ENCODE measurements at places on chromosomes 2 and 18.

- DNase-seq = no peak
Observed at GRCh38 chr18:55106466-55106865, 147.2 kb upstream of the CCDC68 start.

GRCh38 chr18:3209859-3210569 lies 9.8 kb downstream of the MYOM1 start:
- DNase-seq = no peak

GRCh38 chr2:15593327-15593705 lies 1.6 kb downstream of the DDX1 start:
- no peak for DNase-seq

DNA sequence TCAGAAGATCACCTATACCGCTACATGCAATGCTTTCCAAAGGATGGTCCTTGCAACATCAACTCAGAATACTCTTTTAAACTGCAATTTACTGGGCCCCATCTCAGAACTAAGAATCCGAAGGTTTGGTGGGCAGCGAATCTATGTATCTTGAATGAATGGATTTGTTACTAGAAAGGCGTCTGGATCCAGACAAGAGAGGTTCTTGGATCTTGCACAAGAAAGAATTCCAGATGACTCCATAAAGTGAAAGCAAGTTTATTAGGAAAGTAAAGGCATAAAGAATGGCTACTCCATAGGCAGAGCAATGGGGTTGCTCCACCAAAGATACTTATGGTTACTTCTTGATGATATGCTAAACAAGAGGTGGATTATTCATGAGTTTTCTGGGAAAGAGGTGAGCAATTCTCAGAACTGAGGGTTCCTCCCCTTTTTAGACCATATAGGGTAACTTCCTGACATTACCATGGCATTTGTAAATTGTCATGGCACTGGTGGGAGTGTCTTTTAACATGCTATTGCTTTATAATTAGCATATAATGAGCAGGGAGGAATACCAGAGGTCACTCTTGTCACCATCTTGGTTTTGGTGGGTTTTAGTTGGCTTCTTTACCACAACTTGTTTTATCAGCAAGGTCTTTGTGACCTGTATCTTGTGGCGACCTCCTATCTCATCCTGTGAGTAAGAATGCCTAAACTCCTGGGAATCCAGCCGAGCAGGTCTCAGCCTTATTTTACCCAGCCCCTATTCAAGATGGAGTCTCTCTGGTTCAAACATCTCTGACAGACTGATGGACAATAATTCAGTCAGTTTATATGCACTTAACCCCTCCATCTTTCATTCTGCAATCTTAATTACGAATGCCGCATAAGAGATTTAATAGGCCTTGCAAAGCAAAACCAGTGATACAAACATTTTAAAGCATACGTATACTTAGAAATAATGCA lies 7.5 kb upstream of the RMDN2 start:
- DNase-seq = no peak

DNA sequence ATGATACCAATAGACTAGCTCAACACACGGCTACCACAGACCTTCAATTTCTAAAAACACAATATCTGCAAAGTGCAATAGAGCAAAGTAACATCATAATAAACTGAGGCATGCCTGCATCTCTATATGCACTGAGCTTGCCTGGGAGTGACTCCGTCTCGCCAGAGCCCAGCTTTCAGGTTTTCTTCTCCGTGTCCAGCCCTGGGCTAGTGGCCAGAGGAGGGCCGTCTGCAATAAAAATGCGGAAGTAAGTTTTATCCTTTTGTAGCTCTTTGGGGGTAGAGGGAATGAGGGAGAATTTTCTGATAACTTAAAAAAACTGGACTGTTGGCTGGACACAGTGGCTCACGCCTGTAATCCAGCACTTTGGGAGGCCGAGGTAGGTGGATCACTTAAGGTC lies 41.0 kb upstream of the GPR17 start:
- DNase-seq = no peak

GRCh38 chr2:197599285-197599965 lies 76.0 kb downstream of the RFTN2 start:
- DNase-seq = peak; percentile 35

DNA sequence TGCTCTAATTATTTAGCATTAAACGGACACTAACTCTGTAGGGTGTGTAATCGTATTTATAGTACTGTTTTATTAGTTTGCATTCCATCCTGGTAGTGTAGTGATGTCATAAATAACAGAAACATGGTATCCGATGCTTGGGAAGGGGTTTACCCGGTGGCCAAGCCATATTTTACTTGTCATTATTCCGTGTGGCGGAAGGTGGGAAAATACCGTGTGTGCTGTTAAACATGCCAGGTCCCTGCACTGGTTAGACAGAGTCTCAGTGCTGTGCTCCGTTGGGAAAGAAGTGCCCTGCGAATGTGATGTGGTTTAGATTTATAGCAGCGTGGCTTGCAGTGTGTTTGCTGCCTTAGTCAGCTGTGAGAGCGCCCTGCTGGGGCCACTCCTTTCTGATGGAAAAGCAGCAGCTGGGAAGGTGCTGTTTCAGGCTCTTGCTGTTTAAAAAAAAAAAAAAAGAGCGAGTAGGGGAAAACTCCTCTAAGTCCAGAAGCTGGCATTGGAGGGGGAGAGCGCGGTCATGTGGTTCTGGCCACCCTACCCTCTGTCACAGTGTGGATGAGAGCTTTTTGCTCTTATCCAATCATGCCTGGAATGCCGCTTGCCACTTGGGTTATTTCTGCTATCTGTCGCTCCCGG lies 211.0 kb downstream of the NEDD4L start:
- peak; percentile 38 for DNase-seq

DNA sequence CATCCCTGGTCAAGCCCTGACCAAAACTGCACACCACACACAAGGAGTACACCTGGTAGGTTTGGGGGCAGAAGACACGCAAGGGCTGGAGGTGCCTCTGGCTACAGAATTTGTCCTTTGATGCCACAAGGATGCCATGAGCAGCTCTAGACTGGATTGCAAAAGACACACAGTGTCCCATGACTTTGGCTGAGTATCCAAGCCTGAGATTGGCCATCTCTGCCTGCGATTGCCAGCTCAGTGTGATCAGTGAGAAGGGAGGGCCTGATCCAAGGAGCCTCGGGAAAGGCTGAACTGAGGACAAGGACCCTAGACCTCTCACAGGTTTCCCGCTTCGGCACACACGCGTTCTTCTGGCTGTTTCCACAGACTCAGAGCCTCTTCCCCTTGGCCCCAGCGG lies 60.0 kb upstream of the FOSL2 start:
- no peak for DNase-seq

DNA sequence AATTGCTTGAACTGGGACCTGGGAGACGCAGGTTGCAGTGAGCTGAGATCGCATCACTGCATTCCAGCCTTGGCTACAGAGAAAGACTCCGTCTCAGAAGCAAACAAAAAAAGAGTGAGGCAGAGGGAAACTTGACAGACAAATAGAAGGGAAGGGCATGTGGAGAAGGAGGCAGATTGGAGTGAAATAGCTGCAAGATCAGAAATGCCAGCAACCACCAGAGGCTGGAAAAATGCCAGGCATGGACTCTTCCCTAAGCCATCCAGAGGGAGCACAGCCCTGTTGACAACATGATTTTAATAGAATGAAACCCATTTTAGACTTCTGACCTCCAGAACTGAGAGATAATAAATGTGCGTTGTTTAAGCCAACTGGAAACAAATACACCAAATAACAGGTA lies 447.2 kb upstream of the SPHKAP start:
- no peak for DNase-seq

GRCh38 chr2:108974674-108975073 lies 14.3 kb downstream of the EDAR start:
- DNase-seq = no peak

DNA sequence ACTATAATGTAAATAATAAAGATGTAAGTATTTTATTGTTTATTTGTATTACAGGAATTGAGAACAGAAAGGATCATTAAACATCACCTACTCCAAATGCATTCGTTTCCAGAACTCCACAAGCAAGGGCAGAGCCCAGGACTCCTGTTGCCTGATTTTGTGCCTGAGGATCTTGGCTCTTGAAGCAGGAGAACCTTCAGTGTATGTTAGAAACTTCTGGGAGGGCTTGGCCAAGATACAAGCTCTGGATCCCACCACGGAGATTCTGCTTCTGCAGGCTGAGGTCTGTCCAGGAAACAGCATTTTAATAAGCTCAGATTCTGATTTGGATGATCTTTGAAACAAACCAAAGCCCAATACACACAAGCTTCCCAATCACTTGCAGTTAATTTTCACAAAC lies 142.4 kb upstream of the SOX11 start:
- DNase-seq = no peak

DNA sequence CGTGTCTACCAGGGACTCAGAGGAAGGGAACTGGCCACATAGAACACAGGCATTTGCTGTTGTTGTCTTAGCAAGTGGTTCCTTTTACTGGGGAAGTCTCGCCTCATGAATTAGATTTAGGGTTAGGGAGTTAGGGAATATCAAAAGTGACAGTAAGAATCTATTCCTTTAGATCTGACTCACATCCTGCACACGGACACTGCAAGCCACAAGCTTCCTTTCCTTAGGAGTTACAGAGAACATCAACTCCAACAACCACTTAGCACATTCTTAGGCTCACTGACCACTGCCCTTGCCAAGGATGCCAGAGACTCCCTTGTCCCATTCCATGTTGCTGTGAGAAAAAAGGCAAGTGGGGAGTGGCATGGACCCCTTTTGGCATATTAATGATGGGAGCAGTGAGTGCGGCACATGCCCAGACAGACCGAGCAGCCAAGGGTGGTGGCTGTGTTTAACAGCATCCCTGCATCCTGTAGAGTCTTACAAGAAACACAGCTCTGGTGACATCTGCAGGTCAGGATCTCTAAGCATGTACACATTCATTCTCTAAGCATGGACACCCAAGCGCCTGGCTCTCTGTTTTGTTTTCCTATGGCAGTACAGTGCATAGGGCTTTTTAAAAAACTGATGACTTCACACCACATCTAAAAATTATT lies 745.6 kb upstream of the RAB6C start:
- no peak for DNase-seq

- no peak for DNase-seq
Observed at GRCh38 chr2:202196727-202197126, 41.7 kb downstream of the SUMO1 start.

DNA sequence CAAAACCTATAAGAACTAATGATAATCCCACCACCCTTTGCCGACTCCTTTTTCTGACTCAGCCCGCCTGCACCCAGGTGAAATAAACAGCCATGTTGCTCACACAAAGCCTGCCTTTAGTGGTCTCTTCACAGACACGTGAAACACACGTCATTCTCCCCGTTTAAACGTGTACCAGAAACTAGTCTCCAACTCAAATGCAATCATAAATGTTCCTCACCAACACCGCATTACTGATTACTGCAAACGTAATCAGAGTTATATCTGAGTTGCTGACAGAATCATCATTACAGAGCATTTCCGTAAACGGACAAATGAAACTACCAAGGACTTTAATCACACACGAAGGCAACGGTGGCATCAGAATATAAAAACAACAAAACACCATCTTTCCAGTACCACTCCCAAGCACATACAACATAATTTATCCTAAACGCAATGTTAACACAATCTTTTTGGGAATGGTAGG lies 1.9 kb downstream of the CLK1 start:
- DNase-seq = no peak

DNA sequence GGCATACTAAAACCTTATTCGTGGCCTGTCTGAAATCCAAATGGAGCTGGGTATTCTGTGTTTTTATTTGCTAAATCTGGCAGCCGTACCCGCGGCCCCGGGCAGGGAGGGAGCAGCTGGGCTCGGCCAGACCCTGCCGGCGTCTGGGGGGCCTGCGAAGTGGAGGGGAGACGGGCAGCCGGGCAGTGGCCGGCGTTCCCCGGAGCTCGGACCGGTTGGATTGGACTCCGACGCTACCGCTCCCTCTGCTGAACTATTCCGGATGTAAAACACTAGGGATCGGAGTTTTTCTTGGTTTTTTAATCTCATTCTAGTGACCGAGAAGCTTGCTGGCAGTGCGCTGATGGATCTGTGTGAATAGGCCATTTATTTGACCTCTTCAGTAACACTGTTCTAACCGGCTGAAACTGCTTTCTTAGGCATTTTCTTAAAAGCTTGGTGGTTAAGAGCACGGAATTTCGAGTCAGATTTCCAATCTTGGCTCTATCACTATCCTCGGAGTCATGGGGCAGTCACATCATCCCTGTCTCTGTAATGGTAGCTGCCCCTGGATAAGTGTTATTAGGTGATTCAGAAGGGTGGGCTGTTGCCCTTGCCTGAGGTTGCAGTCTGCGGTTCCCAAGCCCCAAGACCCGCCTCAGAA lies 694 bp downstream of the UNC50 start:
- DNase-seq = no peak

DNA sequence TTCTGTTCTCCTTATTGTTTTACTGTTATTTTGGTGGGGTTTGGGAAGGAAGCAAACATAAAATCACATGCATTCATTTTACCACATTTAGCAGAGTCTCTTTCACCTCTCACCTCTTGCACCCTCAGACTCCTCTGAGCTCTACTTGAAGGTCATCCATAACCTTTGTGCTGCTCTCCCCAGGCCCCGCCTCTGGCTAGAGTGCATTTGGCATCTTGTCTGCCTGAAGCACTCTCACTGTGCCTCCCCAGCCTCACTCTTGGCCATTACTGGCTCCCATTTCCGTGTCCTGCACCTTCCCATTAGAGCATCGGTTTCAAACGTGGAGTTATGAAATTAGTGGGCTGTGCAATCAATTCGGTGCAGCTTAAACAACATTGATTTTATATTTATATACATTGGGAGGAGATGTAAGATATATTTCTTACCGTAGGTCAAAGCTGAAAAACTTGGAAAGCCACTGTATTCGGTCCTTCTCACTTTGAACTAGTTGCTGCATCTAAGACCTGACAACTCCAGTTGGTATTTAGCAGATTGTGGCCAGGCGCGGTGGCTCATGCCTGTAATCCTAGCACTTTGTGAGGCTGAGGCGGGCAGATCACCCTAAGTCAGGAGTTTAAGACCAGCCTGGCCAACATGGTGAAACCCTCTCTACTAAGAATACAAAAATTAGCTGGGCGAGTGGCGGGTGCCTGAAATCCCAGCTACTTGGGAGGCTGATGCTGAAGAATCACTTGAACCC lies 6.9 kb upstream of the ZFAND2B start:
- no peak for DNase-seq

- DNase-seq = no peak
Observed at GRCh38 chr18:49745045-49746014, 68.0 kb downstream of the ACAA2 start.

GRCh38 chr2:70923378-70924015 lies 12.2 kb upstream of the ATP6V1B1 start:
- no peak for DNase-seq

GRCh38 chr2:185255566-185255965 lies 483.0 kb upstream of the FSIP2 start:
- DNase-seq = no peak

GRCh38 chr2:234601213-234601612 lies 104.3 kb upstream of the ARL4C start:
- no peak for DNase-seq

- DNase-seq = no peak
Observed at GRCh38 chr2:3505771-3506170, 13.6 kb downstream of the ADI1 start.

GRCh38 chr18:67730886-67731285 lies 214.4 kb upstream of the DSEL start:
- DNase-seq = no peak

GRCh38 chr2:16218161-16218560 lies 277.8 kb downstream of the MYCN start:
- no peak for DNase-seq
